SHP77 treated with DMSO at 0.1 percent for 48 hours (cell line): ENCODE measurements at places on chromosomes 13 and 19.

DNA sequence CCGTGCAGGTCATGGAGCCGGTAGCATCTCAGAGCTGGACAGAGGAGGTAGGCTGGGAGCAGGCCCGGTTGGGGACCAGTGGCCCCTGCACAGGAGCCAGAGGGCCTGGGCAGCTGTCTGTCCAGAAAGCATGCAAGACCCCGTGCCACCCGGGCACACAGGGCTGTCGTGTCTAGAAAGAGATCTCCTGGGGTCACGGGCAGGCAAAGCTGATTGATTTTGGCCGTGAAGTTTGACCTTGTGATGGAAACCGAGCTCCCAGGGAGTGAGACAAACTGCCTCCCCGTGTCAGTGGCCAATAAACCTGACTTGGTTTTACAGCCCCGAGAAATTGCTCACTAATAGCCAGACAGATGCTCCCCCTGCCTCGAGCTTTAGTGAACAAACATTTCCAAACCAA, 98.8 kb downstream of the KDM4B start:
- no peak for DNase-seq

DNA sequence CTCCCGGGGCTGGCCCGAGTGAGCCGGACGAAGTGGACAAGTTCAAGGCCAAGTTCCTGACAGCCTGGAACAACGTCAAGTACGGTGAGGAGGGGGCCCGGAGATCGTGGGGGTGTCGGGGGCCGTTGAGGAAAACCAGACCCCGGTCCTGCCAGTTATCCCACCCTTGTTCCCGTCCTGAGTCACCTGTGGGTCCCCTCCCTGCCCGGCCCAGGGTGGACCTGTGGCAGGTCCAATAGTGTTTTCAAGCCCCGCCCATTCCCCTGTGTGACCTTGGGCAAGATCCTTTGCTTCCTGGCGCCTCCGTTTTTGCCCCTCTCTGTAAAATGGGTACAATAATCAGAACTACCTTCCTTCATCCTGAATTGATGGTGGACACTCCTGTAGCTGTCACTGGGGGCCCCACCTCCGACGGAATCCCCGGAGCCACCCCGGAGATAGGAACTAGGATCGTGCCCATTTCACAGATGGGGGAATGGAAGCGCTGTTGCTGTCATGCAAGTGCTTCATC, 593 bp downstream of the ATG4D start:
- no peak for DNase-seq

DNA sequence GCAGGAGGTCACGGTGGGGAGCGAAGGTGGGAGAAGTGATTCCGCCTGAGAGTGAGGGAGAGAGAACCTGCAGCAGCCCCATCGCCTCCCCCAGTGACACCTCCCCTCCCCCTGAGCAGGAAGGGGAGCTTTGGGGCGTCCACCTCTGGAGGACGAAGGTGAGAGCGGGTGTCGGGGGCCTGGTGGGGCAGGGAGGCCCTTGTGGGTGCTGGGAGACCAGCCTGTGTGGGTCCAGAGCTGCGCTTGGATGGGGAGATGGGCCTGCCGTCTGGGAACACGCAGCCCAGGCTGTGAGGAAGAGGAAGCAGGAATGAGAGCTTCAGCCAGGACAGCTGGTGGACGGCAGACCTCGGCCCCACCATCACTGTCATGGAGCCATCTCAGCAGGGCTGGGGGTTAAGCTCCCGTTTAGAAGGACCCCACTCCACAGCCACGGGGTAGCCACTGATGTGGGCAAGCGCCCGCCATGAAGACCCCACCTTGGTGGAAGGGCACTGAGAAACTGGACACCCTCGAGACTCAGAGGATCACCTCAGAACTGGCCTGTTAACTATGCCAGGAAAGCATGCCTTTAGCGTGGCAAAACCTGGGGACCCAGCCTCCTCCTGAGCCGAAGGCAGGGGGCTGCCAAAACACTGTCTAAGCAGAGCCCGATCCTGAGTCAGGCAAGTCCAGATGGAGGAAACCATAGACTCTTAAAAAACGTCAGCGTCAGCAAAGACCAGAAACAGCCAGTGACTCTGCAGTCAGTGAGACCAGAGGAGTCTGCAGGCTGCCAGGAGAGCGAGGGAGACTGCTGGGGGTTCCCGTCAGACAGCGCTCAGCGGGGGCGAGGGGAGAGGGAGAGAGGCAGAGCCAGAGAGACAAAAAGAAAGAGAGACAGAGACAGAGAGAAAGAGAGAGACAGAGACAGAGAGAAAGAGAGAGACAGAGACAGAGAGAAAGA, 6.4 kb upstream of the PROZ start:
- DNase-seq: no peak

- no peak for DNase-seq
Observed at GRCh38 chr19:29622166-29623070, 16.3 kb downstream of the POP4 start.

- no peak for DNase-seq
Observed at GRCh38 chr19:39052846-39053245, 20.5 kb upstream of the FBXO27 start.

DNA sequence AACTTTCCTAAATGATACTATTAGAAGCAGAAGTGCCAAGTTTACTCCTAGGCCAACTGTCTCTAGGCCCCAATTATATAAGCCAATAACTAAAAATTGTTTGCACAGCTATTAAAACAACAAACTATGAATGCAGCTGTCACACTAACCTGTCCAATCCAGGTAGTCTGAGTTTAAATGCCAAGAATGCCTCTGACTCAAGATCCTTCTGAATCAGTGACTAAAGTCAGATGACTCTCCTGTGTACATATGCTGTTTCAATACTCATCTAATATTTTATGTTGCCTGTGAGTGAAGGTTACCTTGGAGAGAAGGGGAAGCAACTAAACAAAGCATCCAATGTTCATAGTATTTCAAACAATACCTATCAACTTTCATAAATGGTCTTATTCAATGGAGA, 257.0 kb downstream of the ENOX1 start:
- DNase-seq: no peak
